ENCODE measurements at places on chromosomes 5 and 9. TPM values are rescaled to one million over a fixed set of nuclear protein-coding genes. Genes with fewer than 3 reads are reported as not detected.
A peak's percentile ranks its signal among the peaks of the same experiment; 100 is the strongest.

GRCh38 chr5:74251141-74252035 lies 389.1 kb downstream of the ENC1 start:
- peak; percentile 29 for DNase-seq

DNA sequence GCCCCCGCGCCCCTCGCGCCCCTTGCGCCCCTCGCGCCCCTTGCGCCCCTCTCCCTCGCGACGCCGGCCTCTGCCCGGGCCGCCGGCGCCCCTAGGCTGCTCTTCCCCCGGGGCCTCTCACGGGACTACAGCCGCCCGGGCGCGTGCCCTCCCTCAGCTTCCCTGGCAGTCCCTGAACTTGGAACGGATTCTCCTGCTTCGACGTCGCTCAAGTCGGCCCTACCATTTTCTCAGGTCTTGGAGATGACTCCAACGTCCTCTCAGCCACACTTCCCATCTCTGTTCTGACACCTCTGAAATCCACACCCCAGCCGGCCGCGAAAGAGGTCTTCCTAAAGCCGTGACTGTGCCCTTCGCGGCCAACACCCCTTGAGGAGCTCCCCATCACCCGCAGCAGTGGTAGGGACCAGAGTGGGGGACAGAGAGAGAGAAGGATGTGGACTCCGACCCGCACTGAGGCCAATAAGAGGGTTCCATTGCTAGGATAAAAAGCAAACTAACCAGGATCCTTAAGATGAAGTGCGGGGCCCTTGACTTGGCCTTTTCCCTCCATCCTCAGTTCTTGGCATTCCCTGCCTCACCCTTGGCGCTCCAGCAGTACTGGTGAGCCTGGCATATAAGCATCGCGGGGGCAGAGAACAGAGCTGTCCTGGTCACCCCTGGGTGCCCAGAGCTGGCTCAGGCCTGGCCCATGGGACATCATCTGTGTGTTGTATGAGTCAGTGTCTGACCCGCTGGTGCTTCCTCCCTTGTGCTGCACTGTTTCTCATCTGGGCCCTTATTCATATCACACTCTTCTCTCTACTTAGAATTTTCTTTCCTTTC lies 38.6 kb upstream of the GARNL3 start:
- peak; percentile 62 for DNase-seq

- no peak for DNase-seq
Measured at GRCh38 chr5:159121061-159121460, 21.3 kb upstream of the EBF1 start.

Gene REEP2
- total RNA-seq, result 29.8 TPM

- DNase-seq, result no peak
Measured at GRCh38 chr5:130992621-130993020, 172.4 kb downstream of the HINT1 start.

Measured in GM23338 (cell line).